Mesothelial cell of epicardium (in vitro differentiated cells): ENCODE measurements at places on chromosomes 16 and 17.

GRCh38 chr16:76956394-76956793 lies 234.6 kb upstream of the MON1B start:
- peaks cover 6% of the 10 kb centered on the region for H3K4me1 ChIP-seq
- H3K27ac ChIP-seq, result no peak overlapping the region
- DNase-seq, result no peak

DNA sequence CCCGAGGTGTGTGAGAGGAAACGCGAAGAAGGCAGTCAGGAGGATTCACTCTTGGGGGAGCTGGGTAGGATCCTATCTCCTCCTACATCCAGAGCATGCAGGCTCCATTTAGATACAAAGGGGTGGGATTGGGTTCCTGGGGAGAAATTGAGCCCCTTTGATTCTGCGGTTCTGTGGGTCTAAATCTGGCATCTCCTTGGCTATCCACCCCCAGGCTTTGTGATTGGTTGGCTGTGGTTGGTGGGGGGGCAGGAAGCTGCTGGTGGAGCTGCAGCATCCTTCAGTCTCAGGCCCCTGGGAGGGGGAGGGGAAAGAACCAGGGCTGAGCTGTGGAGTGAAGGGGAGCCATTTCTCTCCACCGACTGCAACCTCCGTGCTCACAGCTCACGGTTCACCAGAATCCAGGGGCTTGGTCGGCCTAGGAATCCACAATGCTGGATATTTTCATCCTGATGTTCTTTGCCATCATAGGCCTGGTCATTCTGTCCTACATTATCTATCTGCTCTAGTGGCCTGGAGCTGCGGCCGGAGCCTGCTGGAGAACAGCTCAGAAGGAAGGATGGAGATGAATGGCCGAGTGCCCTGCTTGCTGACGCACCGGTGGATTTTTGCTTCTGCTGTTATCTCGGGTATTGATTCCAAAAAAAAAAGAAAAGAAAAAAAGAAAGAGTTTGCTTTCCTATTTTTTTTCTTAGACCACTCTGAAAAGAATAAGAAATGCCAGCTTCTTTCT lies at the start of gene LASP1NB:
TSS of gene LASP1NB (plus strand) at position 352 of the 733 bp plus-strand sequence.
- H3K27me3 ChIP-seq, result no peaks in the 10 kb centered on the region
- H3K4me1 ChIP-seq, result peaks cover 29% of the 10 kb centered on the region
- DNase-seq, result no peak

DNA sequence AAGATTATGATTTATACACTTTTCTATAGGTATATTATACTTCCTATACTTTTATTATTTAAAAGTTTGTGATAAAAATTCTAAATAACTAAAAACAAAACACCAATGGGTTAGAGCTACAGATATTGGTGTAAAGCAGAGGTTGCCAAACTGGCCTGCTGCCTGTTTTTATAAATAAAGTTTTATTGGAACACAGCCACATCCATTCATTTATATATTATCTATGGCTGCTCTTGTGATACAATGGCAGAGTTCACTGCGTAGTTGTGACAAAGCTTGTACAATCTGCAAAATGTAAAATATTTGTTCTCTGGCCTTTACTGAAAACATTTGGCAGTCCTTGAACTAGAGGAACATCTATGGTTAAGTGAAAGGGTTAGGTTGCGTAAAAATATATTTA lies 208.7 kb downstream of the PRKCB start:
- H3K27me3 ChIP-seq, result peaks cover 53% of the 10 kb centered on the region
- DNase-seq, result no peak
- no peak overlapping the region for H3K27ac ChIP-seq
- no peak overlapping the region for H3K4me3 ChIP-seq
- H3K36me3 ChIP-seq, result no peaks in the 10 kb centered on the region

- no peaks in the 10 kb centered on the region for H3K27me3 ChIP-seq
- peaks cover 5% of the 10 kb centered on the region for H3K36me3 ChIP-seq
- H3K4me1 ChIP-seq, result peaks cover 35% of the 10 kb centered on the region
- no peak overlapping the region for H3K4me3 ChIP-seq
- H3K27ac ChIP-seq, result peak overlapping the region; percentile 11
Measured at GRCh38 chr17:897970-898619, 81.5 kb downstream of the NXN start.

DNA sequence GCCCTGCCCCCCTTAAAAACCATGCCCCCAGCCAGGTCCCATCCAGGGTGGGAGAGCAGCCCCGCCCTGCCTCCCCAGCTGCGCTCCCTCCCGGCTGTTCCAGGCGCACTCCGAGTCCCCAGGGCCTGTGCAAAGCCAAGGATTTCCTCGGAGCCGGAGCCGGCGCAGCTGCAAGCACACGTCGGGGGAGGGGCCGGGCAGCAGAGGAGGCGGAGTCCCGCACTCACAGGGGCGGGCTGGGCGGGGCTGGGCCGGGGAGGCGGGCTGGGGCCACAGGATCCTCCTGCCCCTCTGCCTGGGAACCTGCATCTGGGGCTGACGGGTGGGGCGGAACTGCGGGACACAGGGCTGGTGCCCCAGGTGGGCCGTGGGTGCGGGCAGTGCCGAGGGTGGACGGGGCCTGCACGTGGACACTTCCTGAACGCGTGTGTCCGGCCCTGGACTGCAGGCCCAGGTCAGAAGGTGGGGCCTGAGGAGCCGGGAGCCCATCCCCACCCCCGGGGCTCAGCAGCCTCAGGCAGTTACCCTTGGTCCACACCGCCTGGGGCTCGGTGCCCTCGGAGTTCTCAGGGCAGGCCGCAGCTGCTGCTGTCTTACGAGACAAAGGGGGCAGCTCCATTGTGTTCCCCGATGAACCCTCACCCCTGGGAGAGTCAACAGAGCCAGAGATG lies 24.0 kb upstream of the SSTR5 start:
- H3K36me3 ChIP-seq, result no peaks in the 10 kb centered on the region
- H3K27me3 ChIP-seq, result no peaks in the 10 kb centered on the region
- H3K4me3 ChIP-seq, result no peak overlapping the region
- peak; percentile 63 for DNase-seq
- H3K27ac ChIP-seq, result no peak overlapping the region

DNA sequence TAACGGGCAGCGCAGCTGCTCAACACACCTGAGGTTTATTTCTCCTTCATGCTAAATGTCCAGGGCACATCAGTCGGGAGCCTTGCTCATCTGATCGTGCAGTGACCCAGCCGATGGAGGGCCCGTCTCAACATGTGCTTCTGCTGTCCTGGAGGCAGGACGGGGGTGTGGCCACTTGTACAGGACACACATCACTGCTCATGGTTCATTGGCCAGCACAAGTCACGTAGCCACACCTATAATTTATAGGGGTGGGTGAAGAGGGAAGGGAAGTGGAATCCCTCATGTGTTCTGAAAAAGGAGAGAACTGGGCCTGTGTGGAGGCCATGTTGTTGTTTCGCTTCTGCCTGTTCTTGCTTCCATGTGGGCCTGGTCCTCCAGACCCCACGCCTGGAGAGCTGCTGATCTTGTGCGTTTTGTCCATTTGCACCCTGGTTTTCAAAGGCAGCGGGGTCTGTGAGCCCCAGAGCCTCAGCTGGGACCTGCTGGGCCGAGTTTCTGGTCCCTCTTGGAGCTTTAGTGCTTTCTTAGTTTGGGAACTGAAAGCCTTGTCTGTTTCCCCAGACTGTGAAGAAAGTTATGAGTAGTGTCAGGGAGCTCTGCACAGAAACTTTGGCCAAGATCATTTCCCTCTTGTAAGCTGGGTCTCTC lies 60.5 kb downstream of the CMIP start:
- H3K36me3 ChIP-seq, result no peaks in the 10 kb centered on the region
- peak overlapping the region; percentile 86 for H3K27ac ChIP-seq
- no peak for DNase-seq
- no peaks in the 10 kb centered on the region for H3K27me3 ChIP-seq

GRCh38 chr17:16255481-16255921 lies 38.5 kb downstream of the PIGL start:
- peak overlapping the region; percentile 16 for H3K4me3 ChIP-seq
- peaks cover 5% of the 10 kb centered on the region for H3K36me3 ChIP-seq
- peak overlapping the region; percentile 52 for H3K27ac ChIP-seq
- no peak for DNase-seq

DNA sequence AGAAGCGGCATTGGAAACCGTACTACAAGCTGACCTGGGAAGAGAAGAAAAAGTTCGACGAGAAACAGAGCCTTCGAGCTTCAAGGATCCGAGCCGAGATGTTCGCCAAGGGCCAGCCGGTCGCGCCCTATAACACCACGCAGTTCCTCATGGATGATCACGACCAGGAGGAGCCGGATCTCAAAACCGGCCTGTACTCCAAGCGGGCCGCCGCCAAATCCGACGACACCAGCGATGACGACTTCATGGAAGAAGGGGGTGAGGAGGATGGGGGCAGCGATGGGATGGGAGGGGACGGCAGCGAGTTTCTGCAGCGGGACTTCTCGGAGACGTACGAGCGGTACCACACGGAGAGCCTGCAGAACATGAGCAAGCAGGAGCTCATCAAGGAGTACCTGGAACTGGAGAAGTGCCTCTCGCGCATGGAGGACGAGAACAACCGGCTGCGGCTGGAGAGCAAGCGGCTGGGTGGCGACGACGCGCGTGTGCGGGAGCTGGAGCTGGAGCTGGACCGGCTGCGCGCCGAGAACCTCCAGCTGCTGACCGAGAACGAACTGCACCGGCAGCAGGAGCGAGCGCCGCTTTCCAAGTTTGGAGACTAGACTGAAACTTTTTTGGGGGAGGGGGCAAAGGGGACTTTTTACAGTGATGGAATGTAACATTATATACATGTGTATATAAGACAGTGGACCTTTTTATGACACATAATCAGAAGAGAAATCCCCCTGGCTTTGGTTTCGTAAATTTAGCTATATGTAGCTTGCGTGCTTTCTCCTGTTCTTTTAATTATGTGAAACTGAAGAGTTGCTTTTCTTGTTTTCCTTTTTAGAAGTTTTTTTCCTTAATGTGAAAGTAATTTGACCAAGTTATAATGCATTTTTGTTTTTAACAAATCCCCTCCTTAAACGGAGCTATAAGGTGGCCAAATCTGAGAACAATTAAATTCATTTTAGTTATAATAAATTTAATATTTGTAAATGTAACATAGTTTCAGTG lies 1.7 kb downstream of the HEXIM1 start:
- H3K4me3 ChIP-seq, result peak overlapping the region; percentile 98
- H3K27ac ChIP-seq, result peak overlapping the region; percentile 100
- DNase-seq, result no peak
- H3K36me3 ChIP-seq, result no peaks in the 10 kb centered on the region

- DNase-seq, result no peak
- no peaks in the 10 kb centered on the region for H3K27me3 ChIP-seq
- H3K27ac ChIP-seq, result no peak overlapping the region
- peaks cover 3% of the 10 kb centered on the region for H3K4me1 ChIP-seq
Measured at GRCh38 chr17:16297367-16298139, 55.7 kb downstream of the CENPV start.

DNA sequence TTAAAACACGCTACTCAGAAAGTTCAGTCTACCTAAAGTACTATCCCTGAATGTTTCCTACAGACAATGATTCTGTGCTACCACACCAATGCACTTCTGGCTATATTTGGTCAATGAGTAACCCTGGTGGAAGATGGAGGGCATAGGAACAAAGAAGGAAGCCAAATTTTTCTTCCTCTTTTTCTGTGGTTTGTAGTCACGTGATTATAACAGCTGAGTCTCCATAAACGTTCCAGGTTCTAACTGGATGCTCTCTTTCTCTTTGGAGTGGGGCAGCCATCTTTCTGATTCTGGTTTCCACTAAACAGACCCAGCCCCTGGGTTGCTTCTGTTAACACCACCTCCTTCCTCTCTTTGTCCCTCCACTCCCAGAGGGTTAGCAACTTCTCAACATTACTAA lies 274.9 kb downstream of the CDH11 start:
- no peaks in the 10 kb centered on the region for H3K36me3 ChIP-seq
- no peak overlapping the region for H3K4me3 ChIP-seq
- peaks cover 9% of the 10 kb centered on the region for H3K4me1 ChIP-seq
- H3K27me3 ChIP-seq, result peaks cover 4% of the 10 kb centered on the region

GRCh38 chr17:18008496-18009268 lies 30.3 kb downstream of the ATPAF2 start:
- H3K27me3 ChIP-seq, result no peaks in the 10 kb centered on the region
- DNase-seq, result no peak
- peaks cover 18% of the 10 kb centered on the region for H3K36me3 ChIP-seq
- no peak overlapping the region for H3K27ac ChIP-seq

DNA sequence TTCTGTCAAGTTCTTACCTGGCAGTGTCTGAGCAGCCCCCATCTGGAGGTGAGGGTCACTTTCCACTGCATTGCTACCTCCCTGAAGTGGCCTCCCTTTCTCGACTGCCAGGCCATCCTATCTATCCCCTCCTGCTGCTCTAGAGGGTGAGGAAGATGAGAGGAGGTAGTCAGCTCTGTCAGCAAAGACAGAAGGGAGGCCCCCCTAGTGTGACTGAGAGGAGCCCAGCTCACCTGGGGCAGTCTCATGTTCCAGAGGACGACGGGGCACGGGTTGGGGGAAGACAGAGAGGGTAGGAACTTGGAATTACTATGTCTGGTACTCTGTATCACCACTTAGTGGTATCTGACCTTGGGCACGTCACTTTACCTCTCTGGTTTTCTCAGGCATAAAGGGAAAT lies 22.0 kb downstream of the MYO19 start:
- H3K27ac ChIP-seq, result no peak overlapping the region
- DNase-seq, result no peak
- no peaks in the 10 kb centered on the region for H3K4me1 ChIP-seq
- peaks cover 5% of the 10 kb centered on the region for H3K36me3 ChIP-seq
- H3K27me3 ChIP-seq, result no peaks in the 10 kb centered on the region

DNA sequence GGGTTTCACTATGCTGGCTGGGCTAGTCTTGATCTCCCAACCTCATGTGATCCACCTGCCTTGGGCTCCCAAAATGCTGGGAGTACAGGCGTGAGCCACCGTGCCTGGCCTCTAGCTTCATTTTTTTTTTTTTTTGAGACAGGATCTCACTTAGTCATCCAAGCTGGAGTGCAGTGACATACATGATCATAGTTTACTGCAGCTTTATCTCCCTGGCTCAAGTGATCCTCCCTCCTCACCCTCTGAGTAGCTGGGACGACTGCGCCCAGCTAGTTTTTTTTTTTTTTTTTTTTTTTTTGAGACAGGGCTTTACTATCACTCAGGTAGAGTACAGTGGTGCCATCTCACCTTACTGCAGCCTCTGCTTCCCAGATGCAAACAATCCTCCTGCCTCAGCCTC lies 9.7 kb downstream of the RPA1 start:
- no peaks in the 10 kb centered on the region for H3K4me1 ChIP-seq
- H3K36me3 ChIP-seq, result peaks cover 14% of the 10 kb centered on the region
- no peak overlapping the region for H3K27ac ChIP-seq
- no peak overlapping the region for H3K4me3 ChIP-seq
- no peak for DNase-seq
